ENCODE measurements at places on chromosomes 3 and 15.

- H3K27me3 ChIP-seq = no peaks in the 10 kb centered on the region
- no peak overlapping the region for H3K4me3 ChIP-seq
- H3K27ac ChIP-seq = no peak overlapping the region
- H3K4me1 ChIP-seq = no peaks in the 10 kb centered on the region
These were observed 43.5 kb downstream of the PHC3 start for GRCh38 chr3:170137986-170138385.

DNA sequence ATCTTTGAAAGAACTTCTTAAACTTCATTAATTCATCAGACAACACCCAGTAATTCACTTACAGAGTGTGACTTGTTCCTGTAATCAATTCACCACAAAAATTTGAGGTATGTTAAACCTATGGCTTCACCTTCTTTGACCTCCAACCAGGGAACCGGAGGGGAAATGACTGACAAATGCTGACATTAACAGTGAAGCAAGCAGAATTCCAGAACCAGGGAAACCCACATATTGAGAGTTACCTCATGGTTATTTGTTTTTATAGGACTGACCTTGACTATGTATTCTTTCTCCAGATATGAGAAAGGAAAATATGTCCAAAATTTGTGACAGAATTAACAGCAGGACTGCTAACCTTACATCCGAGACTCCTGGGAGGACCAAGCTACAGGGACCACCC is 2.7 kb downstream of the P3H2 start:
- H3K4me3 ChIP-seq = no peak overlapping the region
- no peaks in the 10 kb centered on the region for H3K27me3 ChIP-seq
- no peaks in the 10 kb centered on the region for H3K4me1 ChIP-seq
- H3K27ac ChIP-seq = no peak overlapping the region
- no peaks in the 10 kb centered on the region for H3K36me3 ChIP-seq
- DNase-seq = no peak

GRCh38 chr15:88185584-88185983 is 71.0 kb downstream of the NTRK3 start:
- no peak overlapping the region for H3K4me3 ChIP-seq
- H3K27ac ChIP-seq = no peak overlapping the region
- no peaks in the 10 kb centered on the region for H3K27me3 ChIP-seq
- peaks cover 10% of the 10 kb centered on the region for H3K4me1 ChIP-seq
- no peak for DNase-seq
- H3K36me3 ChIP-seq = peaks cover 31% of the 10 kb centered on the region

- no peak overlapping the region for H3K4me3 ChIP-seq
- H3K27me3 ChIP-seq = no peaks in the 10 kb centered on the region
- no peak for DNase-seq
These were observed 12.2 kb downstream of the TUBGCP4 start for GRCh38 chr15:43383070-43383469.

GRCh38 chr3:111882799-111883198 is 23.7 kb downstream of the PHLDB2 start:
- peak overlapping the region; percentile 8 for H3K27ac ChIP-seq
- H3K27me3 ChIP-seq = no peaks in the 10 kb centered on the region

DNA sequence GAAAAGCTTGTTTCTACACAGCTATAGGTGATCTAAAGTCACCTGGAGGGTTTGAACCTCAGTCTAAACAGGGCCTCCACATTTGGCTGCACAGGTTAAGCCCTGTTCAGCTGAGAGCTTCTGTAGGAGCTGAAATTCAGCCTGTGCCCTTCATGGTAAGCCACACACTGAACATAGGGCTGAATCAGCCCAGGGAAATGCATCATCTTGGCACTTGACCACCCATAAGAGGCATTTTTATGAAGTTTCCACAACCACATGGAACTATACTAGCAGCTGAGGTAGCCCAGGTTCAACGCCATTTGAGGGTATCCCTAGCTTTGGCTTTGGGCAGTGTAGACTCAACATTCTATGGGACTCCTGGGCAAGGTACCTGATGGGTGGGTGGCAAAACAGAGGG is 126.8 kb downstream of the FAM174B start:
- no peak overlapping the region for H3K4me3 ChIP-seq
- H3K36me3 ChIP-seq = no peaks in the 10 kb centered on the region
- no peaks in the 10 kb centered on the region for H3K4me1 ChIP-seq
- no peak overlapping the region for H3K27ac ChIP-seq
- no peaks in the 10 kb centered on the region for H3K27me3 ChIP-seq
- DNase-seq = no peak

DNA sequence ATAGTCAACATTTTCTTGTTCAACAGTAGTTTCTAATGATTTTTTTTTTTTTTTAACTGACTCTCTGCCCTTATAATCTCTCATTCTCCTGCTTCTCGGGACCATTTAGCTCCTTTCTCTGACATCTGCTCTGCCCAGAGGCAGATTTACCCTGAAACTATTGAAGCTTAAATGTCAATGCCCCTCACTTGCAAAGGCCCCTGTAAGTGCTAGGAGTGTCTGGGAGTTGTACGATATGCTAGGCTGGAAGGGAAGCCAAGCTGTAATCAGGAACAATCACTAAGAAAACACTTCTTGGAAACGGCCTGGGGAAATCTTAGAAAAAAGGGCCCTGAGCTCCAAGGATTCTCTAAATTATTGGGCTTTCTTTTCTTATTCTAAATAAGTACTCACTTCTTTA is 5.8 kb upstream of the PLOD2 start:
- no peak for DNase-seq
- no peak overlapping the region for H3K27ac ChIP-seq
- no peak overlapping the region for H3K4me3 ChIP-seq
- H3K36me3 ChIP-seq = no peaks in the 10 kb centered on the region
- H3K27me3 ChIP-seq = no peaks in the 10 kb centered on the region

DNA sequence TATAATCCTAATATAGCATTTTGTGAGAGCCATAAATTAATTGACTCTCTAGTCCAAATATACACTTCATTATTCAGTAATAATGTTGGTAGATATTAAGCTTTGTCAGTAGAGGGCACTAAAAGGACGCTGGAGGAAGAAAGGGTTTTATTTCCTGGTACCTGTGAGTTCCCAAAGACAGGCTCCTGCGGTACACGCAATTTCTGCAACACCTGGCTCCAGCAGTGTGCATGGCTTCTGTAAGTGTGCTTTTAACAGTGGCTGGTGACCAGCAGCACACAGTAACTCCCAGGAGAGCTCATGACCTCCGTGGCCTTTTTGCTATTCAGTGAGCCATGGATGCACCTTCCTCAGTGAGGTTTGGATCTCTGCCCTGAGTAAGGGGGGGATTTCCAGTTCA is 338.3 kb upstream of the ZNF385D start:
- no peaks in the 10 kb centered on the region for H3K4me1 ChIP-seq
- no peaks in the 10 kb centered on the region for H3K27me3 ChIP-seq
- no peak for DNase-seq
- no peaks in the 10 kb centered on the region for H3K36me3 ChIP-seq
- H3K4me3 ChIP-seq = no peak overlapping the region

Measured in tibial nerve (tissue), 4 donors.